AG08395 (cell line): ENCODE measurements at places on chromosomes 1 and 21.

DNA sequence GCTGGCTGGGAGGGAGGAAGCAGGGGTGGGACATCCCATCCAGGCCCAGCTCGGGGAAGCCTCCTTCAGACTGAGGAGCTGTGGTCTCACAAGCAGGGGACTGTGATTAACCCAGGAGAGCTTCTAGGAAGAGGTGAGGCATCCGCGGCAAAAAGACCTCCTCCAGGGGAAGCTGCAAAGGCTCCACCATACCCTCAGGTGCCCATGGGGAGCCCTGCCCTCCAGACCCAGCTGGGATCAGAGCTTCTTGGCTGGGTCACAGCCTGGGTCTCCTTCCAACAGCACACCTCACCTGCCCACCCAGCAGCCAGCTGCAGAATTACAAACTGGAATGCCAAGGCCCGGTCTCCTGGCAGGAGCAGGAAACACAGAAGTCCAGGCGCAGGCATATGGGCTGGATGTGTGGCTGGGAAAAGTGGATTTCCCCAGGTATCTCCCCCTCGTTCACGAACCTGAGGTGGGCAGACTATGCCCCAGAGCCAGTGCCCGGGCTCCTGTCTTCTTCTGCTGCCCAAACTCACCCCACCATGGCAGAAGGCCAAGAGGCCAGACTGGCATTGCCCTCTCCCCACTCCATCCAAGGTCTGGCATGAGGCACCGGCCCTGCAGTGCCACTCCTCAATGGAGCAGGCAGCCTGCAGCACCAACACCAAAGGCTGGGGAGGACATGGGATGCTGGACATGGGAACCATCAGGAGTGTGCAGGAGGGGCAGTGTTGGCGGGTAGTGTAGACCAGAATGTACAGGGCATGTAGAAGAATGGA lies 15.4 kb upstream of the ARF1 start:
- DNase-seq: no peak

- no peak for DNase-seq
These were observed 95.8 kb upstream of the HOOK1 start for GRCh38 chr1:59718989-59719360.

- peak; percentile 81 for DNase-seq
These were observed 94.7 kb downstream of the DISP1 start for GRCh38 chr1:222909586-222909985.

GRCh38 chr1:95254959-95255358 lies 20.9 kb downstream of the RWDD3 start:
- DNase-seq: no peak

DNA sequence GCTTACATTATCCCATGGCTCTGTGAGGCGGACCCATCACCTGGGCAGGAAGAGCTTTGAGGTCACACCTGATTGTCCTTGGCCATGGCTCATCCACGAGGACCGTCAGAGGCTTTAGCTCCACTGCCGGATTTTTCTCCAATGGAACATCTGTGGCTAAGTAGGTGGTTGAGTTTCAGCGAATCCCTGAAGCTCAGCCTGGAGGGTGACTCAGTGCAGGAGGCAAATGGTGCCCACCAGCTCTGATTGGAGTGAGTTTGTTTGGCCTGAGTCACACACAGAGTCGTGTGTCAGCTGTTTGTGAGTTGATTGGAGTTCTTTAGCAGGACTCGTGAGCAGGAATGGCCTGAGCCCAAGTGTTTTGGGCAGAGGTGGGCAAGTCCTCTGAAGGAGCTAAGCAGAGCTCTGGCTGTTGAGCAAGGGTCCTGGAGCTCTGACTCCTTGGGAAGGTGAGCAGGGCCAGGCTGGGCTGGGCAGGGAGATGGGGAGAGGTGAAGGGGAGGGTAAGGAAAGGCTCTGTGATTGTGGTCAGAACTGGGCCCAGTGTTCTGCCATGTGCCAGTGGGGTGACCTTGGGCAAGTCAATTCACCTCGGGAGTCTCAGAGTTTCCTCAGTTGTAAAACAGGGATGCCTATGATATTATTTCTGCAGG lies 2.0 kb downstream of the SLC6A17 start:
- DNase-seq: peak; percentile 82

DNA sequence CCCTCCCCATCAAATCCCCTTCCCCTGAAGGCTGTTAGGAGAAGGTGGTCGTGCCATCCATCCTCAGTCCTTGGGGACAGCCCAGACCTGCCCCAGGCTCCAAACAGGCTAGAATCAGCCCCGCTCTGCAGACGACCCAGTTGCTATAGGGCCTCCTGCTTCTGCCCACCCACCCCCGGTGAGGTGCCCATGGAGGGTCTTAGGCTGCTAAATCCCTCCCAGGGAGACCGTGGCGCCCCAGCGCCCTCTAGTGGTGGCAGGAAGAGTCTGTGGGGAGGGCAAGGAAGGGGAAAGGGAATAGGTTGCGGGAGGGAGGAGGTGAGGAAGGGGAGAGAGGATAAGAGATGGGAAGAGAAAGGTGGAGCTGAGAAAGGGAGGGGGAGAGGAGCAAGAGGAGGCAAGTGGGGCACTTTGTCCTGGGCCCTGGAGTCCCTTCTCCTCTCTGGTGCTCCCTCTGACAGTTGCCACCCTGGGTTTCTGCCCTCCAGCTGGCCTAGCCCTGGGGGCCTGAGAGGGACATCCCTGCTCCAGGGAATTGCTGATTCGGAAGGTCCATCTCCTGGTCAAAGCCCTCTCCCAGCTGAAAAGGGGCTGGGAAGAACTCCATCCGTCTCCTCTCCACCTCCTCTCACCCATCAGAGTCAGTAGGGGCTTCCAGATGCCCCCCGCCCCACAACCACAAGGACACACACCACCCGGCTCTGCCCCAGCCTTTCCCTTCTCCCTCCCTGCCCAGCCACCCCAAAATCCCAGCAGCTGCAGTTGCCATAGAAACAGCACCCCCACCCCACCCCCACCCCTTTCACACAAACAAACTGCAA lies 55.4 kb downstream of the CAMK2N1 start:
- DNase-seq: peak; percentile 52

DNA sequence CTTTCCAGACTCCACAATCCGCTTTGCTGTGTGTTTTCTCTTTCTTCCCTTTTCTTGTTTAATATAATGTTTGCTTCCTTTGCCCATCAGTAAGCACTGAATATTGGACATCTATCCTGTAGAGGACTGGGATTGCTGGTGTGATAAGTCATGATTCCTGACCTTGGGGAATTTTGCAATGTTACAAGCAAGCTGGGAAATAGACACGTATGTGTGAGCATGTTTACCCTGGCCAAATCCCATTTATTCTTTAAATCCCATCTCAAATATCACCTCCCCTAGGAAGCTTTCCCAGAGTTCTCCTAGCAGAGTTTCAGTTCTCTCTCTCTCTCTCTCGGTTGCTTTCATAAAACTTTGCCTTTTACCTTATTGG lies 155.3 kb downstream of the ROR1 start:
- no peak for DNase-seq

DNA sequence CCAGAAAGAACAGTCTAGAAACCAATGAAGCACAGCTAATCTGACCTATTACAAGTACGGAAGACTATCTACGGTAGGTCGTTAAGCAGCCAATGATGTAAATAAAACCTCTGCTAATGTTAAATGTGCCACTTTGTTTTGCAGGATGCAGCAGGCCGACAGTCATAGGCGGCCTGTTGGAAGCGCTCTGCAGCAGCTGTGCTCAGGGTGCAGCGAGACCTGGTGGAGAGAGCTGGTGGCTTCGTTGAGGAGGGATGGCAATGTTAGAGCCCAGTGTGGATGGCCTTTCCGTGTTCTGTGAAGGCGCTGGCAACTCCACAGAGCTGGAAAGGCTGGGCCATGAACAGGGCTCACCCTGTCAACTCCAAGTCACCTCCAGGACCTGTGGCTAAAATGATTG lies 87.3 kb downstream of the PCP4 start:
- DNase-seq: no peak

DNA sequence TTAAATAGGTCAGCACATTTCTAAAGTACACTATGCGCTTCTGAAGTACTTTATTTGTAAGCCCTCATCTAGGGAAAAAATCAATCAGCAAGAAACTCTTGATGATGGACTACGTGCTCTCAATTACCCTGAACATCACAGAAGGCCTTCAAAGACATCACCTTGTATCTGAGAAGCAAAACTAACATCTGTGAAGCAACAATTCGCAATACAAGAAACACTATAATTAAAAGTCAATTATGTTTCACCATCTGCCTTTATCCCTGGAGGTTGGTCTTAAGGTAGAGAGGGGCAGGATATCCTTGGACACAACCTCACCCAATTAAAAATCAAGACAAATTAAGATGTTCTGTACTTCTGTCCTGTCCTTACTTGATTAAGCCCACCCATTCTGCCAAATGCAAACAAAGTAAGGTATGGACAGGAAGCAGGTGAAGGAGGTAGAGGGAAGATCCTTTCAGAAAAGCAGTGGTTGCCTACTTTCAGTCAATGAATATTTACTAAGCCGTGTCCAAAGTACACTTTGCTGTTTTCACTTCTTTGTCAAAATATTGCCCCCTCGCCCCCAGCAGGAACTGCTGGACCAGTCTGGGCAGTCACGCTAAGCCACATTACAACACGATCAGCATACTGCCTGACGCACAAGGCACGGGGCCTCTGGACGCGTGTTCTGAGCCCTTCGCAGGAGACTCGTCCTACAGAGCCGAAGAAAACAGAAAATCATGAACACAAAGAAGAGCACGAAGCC lies 887 bp downstream of the SLC19A2 start:
- DNase-seq: peak; percentile 43

GRCh38 chr1:175514387-175514953 lies 228.9 kb downstream of the TNR start:
- DNase-seq: no peak

DNA sequence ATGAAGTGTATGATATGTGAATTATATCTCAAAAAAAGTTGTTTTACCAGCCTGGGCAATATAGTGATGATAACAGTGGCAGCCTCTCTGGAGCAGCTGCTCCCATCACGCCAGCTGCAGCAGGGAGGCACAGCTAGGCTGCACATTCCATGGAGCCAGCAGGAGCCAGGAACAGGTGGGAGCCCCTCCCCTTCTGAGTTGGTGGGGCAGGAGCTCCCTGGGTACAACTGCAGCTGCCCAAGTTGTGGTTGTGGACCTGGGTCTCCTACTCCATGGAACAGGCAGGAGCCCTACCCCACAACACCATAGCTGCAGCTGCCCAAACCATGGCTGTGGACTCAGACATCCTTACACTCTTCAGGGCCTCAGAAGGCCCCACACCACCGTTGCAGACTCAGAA lies 21.7 kb upstream of the FNBP1L start:
- DNase-seq: no peak

GRCh38 chr1:239826211-239826610 lies 265.5 kb upstream of the FMN2 start:
- DNase-seq: no peak

DNA sequence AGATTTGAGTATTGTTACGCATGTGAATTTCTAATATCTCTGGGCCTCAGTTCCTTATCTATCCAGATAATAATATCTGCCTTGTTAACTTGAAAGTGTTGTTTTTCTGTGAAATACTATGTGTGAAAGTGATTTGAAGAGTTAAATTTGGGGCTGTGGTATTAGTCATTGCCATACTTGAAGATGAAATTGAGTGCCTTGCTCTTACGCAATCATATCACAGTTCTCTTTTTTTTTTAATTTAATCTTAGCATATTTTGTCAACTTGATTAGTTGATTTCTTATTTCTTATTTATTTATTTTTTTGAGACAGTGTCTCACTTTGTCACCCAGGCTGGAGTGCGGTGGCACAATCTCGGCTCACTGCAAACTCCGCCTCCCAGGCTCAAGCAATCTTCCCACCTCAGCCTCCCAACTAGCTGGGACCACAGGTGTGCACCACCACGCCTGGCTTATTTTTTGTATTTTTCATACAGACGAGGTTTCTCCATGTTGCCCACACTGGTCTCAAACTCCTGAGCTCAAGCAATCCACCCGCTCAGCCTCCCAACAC lies 31.0 kb downstream of the AGO4 start:
- DNase-seq: no peak

- no peak for DNase-seq
These were observed 48.1 kb downstream of the USP1 start for GRCh38 chr1:62484824-62485468.

DNA sequence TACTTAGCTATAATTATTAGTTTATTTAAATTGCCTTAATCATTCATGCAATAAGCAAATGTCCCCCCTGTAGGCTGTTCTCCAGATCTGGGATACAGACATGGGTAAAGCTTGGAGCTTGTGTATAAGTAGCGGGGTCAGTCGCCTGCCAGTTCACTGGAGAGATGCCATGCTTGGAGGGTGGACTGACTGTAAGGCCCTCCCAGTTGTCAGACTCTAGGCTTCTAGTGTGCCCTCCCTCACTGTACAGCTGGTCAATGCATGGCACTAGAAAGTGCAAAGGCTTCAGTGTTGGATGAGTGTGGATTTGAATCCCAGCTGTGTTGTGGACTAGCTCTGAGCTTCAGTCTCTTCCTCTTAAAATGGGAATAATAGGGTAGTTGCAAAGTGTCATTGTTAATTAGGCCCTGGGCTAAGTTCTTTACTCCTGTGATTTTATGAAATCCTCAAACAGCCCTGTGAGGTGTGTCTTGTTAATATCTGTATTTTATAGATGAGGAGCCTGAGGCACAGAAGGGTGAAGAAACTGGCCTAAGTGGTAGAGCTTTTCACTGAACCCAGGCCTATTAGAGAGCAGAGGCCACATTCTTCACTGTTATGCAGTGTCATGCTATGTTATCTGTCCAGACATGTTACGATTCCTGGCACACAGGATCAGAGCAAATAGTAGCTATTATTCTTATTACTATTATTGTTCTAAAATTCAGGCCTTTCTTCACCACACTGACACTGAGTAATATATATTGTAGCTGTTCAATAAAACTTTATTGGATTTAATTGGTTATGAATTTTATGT lies 85.9 kb downstream of the ROR1 start:
- DNase-seq: no peak

- DNase-seq: peak; percentile 65
These were observed at the start of gene S100A12 for GRCh38 chr1:153375511-153375910. Gene S100A12, minus strand, starts transcription at chr1:153375621. Its CDS starts 1,029 bp downstream, at chr1:153374592.

DNA sequence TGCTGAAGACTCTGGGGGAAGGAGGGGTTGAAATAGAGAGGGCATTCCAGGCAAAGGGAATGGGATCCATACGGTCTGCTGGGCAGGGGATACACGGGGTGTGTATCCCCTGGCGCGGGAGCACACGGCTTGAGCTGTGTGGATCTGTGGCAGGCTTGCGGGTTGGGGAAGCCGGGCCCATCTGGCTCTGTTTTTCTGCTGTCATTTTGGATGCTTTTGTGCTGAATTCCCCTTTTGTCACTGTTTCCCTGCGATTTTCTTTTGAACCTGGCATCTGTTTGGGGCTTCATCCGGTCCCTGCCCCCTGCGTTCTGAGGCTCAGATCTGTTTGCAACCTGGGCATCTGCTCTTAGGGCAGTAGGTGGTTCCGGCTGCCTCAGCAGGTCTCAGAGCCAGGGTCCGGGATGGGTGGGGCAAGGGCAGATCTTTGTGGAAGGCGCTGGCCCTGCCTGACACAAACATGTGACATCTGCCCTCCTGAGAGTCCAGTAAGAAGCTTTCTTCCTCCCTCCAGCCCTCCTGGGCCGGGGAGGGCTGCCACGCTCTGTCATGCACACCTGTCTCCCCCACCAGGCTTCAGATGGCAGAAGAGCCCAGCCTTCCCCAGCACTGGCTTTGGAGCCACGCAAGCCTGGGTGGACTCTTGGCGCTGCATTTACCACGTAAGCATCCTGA lies 84.0 kb downstream of the IGSF21 start:
- no peak for DNase-seq

GRCh38 chr1:230100932-230101331 lies 33.9 kb downstream of the GALNT2 start:
- no peak for DNase-seq

- DNase-seq: no peak
These were observed 68.5 kb downstream of the BACE2 start for GRCh38 chr21:41236352-41236973.

GRCh38 chr21:44420416-44421205 lies 34.7 kb upstream of the LRRC3 start:
- no peak for DNase-seq
